ENCODE measurements at places on chromosomes 11 and 22.

- DNase-seq, result no peak
Observed at GRCh38 chr11:19819148-19819547, 106.5 kb downstream of the NAV2 start.

- DNase-seq, result no peak
Observed at GRCh38 chr11:24591283-24591682, 94.4 kb downstream of the LUZP2 start.

GRCh38 chr11:73325036-73325981 lies 17.2 kb downstream of the ARHGEF17 start:
- DNase-seq, result peak; percentile 59

DNA sequence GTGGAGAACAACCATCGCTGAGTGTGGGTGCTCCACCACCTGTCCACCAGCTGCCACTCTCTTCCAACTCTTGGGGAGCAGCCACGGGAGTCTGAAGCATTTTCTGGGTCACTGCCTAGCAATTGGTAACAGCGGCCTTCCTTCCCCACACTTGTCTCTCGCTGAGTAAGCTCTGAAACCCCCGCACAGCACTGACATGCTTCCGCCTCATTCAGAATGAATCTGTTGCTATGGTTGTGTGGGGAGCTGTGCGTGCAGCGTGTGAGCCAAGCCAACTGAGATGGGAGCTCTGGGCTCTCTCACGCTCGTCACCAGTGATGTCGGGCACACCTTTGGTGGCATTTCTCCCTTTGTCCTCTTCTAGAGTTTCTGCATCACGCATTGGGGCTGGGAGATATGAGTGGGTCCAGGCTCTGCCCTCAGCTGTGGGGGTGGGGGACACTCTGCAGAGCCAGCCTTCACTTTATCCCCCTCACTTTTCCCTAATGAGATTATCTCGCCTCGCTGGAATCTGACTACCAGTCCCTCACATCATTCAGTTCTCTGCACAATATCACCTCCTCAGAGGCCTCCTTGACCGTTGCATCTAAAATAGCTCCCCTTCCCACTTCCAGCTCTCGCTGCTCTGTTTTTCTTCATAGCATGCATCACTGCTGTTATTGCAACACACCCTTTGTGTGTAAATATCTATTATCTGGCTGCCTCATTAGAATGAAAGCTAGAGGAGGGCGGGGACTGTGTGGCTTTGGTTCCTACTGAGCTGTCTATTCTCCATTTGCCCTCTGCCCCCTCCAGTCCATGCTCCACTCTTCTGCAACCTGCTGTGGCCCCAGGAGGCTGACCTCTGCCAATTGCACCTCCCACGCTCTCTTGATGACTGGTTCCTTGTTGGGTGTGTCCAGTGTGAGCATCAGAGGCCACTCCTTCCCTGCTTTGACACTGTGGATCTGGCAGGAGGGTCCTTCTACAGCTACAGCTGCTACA lies 569.9 kb upstream of the CADM1 start:
- no peak for DNase-seq

GRCh38 chr11:36373016-36374010 lies 77.2 kb downstream of the PRR5L start:
- DNase-seq, result no peak

DNA sequence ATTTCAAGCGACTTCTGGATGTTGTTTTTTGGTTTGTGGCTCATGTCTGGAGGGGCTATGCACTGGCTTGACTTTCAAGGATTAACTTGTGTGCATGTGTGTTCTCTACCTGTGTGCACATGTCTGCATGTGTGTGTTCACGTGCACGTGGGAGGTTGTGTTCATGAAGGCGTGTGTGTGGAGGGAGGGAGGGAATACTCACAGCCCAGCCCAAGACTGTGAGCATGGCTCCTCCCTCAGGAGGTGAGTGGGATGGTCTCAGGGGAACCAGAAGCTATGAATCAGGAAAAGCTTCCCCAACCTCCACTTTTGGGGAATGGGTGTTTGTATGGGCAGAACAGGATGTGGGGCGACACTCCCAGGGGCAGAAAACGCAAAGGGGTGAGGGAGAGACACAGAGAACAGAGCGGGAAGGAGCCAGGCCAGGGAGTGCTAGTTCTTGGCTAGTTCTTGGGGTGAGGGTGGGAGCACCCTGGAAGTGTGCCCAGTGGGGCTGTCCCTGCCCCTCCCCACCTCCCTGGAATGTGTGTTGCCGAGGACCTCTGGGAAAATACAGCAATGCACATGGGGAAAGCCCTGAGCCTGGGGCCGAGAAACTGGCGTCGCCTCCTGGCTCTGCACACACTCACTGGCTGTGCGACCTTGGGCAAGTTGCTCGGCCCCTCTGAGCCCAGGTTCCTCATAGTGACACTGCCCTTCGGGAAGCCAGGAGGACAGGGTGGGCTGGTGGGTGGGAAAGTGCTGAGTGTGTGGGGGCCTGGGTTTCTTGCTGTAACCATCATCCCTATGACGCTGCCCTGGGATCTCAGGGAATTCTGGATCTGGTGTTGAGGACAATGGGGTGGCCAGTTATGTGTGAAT lies 16.9 kb upstream of the ALX4 start:
- DNase-seq, result no peak

DNA sequence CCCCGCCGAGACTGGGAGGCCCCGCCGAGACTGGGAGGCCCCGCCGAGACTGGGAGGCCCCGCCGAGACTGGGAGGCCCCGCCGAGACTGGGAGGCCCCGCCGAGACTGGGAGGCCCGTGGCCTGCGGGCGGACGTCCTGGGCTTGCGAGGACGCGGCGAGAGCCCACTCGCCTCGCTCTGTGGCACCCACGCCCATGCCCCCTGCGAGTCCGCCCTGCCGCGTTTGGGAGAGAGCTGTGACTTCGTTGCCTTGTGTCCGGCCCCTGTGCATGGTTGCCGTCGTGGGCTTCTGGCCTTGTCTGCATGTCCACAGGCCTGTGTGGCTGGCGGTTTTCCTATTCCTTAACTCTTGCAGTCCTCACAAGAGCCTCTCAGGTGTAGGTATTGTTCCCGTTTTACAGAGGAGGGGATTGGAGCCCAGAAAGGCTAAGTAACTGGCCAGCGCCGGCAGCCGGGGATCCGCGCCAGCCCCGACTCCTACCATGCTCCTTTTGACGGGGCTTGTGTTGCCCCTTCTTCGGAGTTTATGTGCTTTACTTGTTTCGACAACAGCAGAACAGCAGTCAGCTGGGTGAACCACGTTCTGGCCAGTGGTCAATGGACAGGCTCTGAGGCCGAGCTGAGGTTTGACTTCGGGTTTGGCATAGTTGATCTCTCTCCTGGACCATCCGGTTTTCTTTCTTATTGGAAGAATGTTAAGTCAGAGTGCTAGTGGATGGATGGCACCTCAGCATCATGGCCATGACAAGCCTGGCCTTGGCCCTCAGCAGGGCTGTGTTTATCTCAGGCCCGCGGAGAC lies 741 bp downstream of the PHRF1 start:
- no peak for DNase-seq
